ENCODE measurements at places on chromosomes 2 and 18. TPM values are rescaled to one million over a fixed set of nuclear protein-coding genes. Genes with fewer than 3 reads are reported as not detected.

GRCh38 chr18:53025247-53025646 lies 685.2 kb downstream of the DCC start:
- H3K36me3 ChIP-seq: no peaks in the 10 kb centered on the region
- no peak overlapping the region for H3K4me3 ChIP-seq
- H3K27ac ChIP-seq: no peak overlapping the region
- no peak for DNase-seq

Gene WDFY1
- 31.8 TPM for polyA plus RNA-seq

DNA sequence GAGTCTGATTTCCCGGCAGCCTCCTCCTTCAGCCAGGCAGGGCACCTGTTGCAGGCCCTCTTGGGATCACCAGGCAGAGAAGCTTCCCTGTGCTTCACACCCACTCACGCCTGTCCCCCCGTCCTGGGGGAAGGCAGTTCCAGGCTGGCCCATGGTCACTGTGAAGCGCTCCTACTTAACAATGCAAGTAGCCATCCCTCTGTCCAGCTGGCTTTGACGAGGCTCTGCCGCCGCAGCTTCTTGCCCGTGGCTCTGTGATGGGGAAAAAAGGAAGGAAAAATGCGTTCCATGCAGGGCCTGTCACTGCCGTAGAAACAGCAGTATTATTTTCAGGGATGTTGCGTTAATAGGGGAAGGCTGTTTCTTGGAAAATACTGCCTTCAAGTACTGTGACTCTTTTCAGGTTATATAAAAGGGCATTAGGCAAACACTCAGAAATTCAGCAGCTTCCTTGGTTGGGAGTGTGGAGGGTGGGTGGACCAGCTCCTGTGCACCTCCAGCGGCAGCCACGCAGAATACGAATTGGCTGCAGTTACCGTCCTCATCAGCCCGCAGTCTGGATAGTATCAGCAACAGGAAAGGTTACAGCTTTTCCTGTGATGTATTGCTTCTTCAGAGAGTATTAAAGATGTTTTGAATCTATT lies 232.3 kb downstream of the KLHL29 start:
- peak overlapping the region; percentile 86 for H3K27ac ChIP-seq
- H3K4me3 ChIP-seq: no peak overlapping the region
- H3K36me3 ChIP-seq: no peaks in the 10 kb centered on the region
- no peak for DNase-seq

- no peak within 1 kb of the TSS for H3K4me3 ChIP-seq
- no peak within 1 kb of the TSS for H3K27ac ChIP-seq
- no peaks in the 10 kb centered on the region for H3K36me3 ChIP-seq
- no peaks in the 10 kb centered on the region for H3K27me3 ChIP-seq
Observed at GRCh38 chr2:143128681-143129580, at the start of gene ARHGAP15. ARHGAP15 (plus strand) TSS chr2:143129419.

DNA sequence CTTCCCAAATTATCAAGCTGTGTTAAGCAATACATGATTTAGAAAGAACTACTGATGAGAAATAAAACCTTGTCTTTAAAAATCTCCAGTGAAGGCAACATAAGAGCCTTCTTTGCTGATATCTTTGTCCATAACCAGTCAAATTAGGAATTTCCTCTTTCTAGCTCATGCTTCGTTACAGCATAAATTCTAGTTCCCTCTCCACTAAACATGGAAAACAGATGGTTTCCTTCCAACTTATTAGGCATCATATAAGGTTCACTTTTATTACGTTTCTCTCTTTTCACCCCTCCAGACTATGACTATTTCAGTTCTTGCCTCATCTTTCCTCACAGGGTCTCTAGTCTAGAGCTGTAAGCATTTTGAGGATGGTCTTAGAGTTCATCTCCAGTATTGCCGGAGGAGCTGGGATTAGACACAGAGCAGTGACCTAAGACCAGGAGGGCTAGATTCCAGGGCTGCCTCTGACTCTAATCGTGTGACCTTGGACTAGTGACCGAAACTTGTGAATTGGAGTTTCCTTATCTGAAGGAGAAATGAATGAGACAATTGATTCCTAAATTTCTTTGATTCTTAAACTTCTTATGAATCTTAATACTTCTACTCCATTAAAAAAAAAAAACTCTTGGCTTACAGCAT lies 195.5 kb upstream of the APCDD1 start:
- H3K4me3 ChIP-seq: no peak overlapping the region
- no peaks in the 10 kb centered on the region for H3K4me1 ChIP-seq
- H3K27ac ChIP-seq: no peak overlapping the region
- H3K36me3 ChIP-seq: no peaks in the 10 kb centered on the region
- H3K27me3 ChIP-seq: 0 out of 2 replicates have a peak, but pooled peaks cover 3% of the 10 kb centered on the region

Gene STK11IP
- polyA plus RNA-seq: 22.1 TPM

DNA sequence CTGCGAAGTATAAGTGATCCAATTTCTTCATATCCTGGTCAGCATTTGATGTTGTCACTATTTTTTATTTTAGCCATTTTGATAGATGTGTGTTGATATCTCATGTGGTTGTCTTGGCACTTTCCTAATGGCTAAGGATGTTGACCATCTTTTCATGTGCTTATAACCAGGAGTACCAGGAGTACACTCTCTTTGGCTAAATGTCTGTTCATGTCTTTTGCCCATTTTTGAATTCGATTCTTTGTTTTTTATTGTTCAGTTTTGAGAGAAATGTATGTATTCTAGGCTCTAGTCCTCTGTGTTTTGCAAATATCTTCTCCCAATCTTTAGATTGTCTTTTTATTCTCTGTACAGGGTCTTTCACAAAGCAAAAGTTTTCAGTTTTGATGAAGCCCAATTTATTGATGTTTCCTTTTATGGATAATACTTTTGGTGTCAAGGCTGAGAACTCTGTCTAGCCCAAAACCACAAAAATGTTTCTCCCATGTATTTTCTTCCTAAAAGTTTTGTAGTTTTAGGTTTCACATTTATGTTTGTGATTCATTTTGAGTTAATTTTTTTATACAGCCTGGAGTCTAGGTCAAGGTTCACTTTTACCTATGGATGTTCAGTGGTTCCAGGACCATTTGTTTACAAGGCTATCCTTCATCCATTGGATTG lies 65.4 kb downstream of the SDC1 start:
- no peak overlapping the region for H3K27ac ChIP-seq
- no peaks in the 10 kb centered on the region for H3K27me3 ChIP-seq
- no peak overlapping the region for H3K4me3 ChIP-seq
- peaks cover 4% of the 10 kb centered on the region for H3K4me1 ChIP-seq

DNA sequence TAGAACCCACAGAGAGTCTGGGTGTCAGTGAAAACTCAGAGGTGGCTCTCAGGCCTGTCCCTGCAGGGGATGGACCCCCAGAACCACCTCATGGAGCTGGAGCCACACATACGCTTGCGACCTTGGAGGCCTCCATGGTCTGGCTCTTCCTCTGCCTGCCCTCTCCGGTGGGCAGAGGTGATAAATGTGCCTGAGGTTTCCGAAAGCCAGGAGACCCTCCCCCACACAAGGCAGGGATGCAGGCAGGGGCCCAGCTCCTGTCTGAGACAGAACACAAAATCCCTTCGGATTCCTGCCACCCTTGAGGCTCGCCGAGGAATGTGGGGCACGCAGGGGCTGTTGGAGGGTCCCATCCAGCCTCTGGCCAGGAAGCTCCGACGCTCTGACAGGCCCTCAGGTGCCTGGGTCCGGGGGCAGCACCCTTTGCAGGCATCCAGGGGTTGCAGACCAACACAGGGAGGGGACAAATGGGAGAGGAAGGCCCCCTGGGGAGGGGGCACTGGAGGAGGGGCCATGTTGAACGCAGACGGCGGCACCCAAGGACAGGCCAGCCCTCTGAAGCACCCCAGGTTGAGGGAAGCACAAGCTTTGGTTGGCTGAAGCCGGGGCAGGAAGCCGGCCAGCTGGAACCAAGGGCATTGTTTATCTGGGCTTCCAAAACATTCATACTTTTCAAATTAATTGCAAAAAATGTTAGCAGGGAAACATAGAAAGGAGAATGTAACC lies 4.1 kb upstream of the SNED1 start:
- H3K27ac ChIP-seq: no peak overlapping the region
- no peak overlapping the region for H3K4me3 ChIP-seq
- peaks cover 3% of the 10 kb centered on the region for H3K4me1 ChIP-seq

DNA sequence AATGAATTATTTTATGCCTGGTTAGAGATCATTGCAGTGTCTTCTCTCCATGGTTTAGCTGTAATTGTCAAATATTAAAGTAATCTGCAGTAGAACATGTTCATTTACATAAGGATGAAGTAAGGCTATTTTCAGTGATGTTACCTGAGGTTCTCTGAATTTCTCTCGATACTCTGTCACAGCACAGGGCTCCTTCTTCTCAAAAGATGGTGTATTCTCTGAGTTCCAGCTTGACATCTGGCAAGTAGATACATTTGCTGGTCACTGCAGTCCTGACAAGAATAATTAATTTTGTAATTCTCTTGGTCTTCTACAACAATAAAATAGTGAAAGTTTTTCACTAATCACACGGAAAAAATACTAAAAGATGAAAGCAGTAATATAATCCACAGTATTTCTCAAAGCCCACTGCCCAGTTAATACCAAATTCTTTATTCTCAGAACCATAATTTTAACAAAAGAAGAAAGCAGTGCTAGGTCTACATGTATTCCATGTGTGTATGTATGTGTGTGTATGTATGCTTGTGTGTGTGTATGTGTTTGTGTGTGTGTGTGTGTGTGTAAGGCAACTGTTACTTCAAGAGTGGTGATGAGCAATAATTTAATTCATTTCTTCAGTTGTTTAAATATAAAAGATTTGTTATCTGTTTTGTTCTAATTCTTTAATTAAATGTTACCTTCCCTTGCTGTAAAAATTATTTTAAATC lies 1165.5 kb upstream of the SLC39A10 start:
- H3K4me3 ChIP-seq: no peak overlapping the region
- H3K36me3 ChIP-seq: no peaks in the 10 kb centered on the region
- no peaks in the 10 kb centered on the region for H3K4me1 ChIP-seq
- no peak overlapping the region for H3K27ac ChIP-seq
- no peak for DNase-seq
